ENCODE measurements at places on chromosomes 1 and 21. TPM values are rescaled to one million over a fixed set of nuclear protein-coding genes. Genes with fewer than 3 reads are reported as not detected.

The CHIT1 gene
- total RNA-seq, result 225 TPM

The TTC22 gene
- 8.4 TPM for total RNA-seq

GRCh38 chr1:67590329-67590728 lies 94.7 kb upstream of the GADD45A start:
- DNase-seq, result no peak

GRCh38 chr1:216936779-216937178 lies 213.6 kb upstream of the ESRRG start:
- DNase-seq, result no peak

The TSPAN1 gene
- 68.9 TPM for total RNA-seq

GRCh38 chr21:33428669-33429068 lies 25.5 kb downstream of the IFNGR2 start:
- DNase-seq, result peak; percentile 68

The GJA5 gene
- 44.5 TPM for total RNA-seq

GRCh38 chr1:84450910-84451309 lies 28.2 kb upstream of the RPF1 start:
- no peak for DNase-seq

DNA sequence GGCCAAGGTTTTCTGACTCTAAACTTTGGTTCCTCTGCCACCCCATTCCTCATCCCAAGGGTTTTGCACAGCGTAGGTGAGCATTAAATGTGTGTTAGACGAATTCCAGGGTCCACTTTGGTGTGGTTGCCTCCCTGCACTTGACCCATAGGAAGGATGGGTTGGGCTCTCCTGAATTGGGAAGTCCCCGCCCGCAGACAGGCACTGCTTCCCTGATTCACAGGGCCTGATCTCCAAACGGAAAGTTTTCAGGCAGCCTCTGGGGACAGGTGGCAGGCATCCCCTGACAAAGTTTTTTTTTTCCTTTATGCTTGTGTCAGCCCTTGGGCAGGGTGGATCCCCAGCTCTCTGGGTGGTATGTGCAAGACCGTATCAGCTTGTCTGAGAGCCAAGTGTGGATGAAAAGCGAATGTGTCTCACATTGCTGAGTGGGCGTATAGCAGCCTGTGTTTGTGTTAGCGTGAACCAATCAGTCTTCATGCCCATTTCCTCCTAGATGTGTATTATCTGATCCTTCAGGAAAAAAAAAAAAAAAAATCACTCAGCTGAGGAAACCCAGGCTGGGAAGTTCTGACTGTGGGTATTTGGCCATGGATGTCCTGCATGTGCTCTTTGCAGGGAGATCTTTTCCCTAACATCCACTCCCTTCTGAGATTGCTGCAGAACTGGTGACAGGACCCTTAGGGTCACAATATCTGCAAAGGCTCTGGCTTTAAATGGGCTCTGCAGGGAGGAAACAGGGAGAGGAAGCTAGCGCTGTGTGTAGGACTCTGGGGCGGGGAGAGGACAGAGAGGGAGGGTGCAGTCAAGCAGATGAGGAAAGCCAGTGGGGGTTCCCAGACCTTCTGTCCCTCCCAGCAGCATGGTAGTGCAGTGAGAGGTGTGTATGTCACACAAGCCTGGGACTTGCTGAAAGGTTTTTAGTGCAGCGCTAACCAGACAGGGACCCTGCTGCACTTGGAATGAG lies 42.2 kb upstream of the TRABD2B start:
- DNase-seq, result no peak

DNA sequence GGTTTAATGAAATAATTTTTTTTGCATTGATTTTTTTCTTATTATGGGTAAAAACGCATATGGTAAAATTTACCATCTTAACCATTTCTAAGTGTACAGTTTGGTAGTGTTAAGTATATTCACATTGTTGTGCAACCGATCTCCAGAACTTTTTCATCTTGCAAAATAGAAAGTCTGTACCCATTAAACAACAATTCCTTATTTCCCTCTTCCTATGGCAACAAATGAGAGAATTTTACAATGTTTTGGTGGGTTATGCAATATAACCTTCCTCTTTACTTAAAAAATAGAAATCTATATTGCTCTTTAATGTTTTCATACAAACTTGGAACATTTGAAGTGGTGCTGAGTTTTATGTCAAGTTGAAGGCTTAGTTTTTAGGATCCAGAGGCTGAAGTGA lies 26.6 kb downstream of the MAP3K7CL start:
- no peak for DNase-seq

DNA sequence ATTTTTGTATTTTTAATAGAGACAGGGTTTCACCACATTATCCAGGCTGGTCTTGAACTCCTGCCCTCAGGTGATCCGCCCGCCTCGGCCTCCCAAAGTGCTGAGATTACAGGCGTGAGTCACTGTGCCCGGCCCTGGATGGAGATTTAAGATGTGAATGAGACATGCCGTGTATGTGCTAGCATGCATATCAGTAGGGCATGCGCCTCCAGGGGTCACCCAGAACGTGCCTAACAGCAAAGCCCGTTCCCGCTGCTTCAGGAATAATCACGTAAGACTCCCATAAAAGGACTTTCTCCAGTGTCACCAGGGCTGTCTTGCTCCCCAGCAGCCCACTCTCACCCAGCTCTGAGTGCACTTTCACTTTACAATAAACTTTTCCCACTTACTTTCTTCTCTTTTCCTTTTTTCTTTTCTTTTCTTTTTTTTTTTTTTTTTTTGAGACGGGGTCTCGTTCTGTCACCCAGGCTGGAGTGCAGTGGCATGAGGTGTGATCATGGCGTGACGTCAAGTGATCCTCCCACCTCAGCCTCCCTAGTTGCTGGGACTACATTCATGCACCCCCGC lies 46.9 kb upstream of the DISP3 start:
- no peak for DNase-seq

GRCh38 chr1:234545517-234546386 lies 64.2 kb downstream of the IRF2BP2 start:
- DNase-seq, result no peak

The ZMYM4 gene
- total RNA-seq, result 48.4 TPM

Measured in lower lobe of right lung (tissue), 2 donors.